ENCODE measurements at places on chromosomes 12 and 14.

DNA sequence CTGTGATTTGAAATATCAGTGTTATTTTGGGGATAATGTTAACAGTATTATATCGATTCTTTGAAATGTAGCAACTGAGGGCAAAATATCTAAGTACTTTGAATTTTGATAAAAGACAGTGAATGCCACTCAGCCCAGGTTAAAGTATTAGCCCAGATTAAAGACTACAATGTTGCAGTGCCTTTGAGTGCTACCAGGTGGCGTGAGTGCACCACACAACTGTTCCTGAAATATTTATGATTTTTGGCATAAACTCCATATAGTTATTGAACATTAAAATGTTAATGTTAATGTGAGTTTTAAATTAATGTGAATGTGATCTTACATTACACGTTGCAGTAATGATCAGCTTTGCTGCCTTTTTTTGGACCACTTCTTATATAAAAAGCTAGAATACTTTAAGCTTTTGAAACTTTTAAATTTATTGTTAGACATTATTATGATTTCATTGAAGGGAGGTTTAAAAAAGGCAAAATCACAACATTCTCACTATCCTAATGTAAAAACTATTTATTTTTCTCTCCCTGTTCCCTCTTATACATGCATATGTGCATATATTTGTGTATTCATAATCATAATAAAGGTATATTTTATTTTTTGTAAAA is 22.5 kb downstream of the MRPS35 start:
- no peak for DNase-seq

GRCh38 chr14:36916668-36917067 is 255.0 kb downstream of the PAX9 start:
- no peak for DNase-seq

- no peak for DNase-seq
Observed at GRCh38 chr14:29311983-29312382, 545.4 kb downstream of the FOXG1 start.

DNA sequence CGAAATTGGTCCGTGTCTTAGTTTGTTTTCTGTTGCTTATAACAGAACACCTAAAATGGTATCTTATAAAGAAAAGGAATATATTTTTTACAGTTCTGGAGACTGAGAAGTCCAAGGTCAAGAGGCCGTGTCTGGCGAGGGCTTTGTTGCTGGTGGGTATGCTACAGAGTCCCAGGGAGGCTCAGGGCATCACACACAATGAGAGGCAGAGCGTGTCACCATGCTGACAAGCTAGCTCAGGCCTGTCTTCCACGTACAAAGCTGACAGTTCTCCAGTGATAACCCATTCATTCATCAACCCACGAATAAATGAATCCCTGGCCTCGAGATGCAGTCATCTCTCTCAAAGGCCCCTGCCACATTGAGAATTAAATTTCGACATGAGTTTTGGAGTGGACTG is 56.7 kb upstream of the AEBP2 start:
- no peak for DNase-seq

DNA sequence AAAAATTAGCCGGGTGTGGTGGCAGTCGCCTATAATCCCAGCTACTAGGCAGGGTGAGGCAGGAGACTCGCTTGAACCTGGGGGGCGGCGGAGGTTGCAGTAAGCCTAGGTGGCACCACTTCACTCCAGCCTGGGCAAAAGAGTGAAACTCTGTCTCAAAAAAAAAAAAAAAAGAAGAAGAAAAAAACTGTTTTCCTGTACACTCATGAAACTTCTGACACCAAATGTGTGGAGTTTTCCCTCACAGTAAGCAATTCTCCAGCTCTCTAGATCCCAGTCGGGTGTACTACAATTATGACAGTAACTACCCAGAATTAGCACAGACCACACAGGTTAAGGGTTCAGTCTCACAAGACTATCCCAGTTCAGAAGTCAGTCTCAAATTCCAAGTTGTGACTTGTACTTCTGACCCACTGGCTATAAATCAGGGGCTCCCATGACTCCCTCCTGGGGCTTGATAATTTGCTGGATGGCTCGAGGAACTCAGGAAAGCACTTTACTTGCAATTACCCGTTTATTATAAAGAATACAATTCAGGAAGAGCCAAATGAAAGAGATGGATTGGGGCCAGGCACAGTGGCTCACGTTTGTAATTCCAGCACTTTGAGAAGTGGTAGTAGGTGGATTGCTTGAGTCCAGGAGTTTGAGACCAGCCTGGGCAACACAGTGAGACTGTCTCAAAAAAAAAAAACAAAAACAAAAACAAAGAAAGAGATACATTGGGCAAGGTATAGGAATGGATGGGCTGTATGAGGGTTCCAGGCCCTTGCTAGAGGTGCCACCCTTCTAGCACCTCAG is 12.4 kb upstream of the ARF6 start:
- DNase-seq: no peak

DNA sequence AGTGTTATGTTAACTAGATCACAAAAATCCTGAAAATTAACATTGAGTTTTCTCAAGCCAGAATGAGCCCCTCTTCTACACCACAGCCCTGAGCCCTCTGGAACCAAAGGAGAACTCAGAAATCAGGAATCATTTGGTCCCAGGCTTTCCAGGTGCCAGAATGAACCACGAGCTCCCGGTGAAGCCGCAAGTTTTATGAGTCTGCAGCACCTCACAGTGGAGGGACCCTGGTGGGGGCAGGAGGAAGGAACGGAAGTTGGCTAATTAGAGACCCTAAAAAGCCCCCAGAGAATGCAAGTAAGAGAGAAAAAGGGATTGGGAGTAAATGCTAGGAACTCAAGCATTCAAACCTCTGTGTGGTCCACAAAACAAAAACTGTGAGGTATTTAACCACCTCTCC is 52.9 kb upstream of the BCL2L14 start:
- no peak for DNase-seq

- DNase-seq: no peak
Observed at GRCh38 chr14:67425608-67426007, 13.6 kb upstream of the PLEK2 start.

GRCh38 chr12:51218607-51219161 is 822 bp upstream of the POU6F1 start:
- DNase-seq: no peak

GRCh38 chr14:53550776-53551175 is 397.7 kb upstream of the DDHD1 start:
- no peak for DNase-seq

DNA sequence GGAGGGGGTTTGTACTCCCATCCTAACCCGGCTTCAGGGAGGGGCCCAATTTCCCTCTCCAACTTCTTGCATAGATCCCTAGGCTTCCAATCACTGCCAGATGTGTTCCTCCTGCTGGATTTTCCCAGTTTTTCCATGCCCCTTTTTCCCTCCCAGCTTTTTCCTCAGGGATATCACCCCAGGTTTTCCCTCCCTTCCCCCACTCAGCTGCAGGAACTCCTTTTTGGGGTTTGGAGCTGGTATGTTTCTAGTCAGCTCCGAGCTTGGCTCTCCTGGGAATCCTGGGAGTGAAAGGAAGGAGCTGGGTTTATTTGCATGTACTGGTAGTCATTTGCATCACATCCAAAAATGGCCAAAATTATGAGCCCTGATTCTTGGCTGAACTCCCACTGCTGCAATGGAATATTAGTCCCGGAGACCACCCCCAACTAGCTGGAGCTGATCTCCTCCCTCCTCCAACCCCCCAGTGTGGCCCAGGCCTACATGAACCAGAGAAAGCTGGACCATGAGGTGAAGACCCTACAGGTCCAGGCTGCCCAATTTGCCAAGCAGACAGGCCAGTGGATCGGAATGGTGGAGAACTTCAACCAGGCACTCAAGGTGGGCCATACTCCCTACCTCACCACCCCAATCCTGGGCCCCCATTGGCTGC is 1.4 kb upstream of the RDH5 start:
- no peak for DNase-seq

- no peak for DNase-seq
Observed at GRCh38 chr12:132834181-132834711, 5.6 kb upstream of the GOLGA3 start.

DNA sequence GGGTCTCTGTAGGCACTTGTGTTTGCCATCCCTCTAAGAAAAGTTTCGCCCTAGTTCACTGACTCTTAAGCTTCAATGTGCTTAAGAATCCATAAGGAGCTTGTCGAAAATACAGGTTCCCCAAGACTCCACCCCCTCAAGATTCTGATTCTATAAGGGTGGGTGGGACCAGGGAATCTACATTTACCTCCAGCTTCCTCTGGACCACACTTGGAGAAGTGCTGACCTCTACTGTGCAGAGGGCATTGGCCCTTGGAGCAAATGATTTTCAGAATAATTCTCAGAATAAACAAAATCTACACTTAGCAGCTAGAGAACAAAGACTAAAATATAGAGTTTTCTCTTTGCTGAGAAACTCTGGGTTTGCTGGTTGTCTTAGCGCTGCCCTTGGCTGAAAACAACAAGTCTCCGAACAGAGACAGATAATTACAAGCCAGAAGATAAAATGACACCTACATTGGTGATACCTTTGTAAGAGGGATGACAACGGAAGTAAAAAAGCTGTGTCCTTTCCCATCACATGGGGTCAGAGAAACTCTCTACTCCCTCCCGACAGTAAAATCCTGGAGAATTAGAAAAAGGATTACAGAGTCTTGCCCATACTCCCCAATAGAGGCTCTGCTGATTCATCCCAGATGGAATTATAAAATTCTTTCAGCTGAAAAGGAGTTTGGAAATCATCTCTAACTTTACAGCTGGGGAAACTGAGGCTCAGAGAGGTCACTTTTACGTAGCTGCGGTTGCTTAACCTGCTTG is 4.8 kb downstream of the TGFB3 start:
- DNase-seq: no peak

- DNase-seq: no peak
Observed at GRCh38 chr14:63603749-63604277, 37.9 kb downstream of the WDR89 start.

DNA sequence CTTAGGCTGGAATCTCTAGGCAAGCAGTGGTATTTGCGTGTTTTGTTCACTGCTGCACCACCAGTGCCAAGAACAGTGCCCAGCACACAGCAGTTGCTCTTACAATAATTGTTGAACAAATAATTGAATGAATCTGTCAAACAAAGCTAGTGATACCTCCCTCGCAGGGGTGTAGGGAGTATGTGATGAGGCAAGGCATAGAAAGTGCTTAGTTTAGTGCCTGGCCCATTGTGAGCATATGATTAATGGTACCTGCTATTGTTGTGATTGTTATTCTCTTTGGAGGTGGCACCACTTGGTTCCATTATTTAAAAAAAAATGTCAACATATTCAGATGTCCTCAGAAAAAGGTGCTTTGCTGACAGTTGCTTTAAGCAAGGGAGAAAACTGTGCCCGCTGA is 210.1 kb upstream of the TBX3 start:
- no peak for DNase-seq
